ENCODE measurements at places on chromosomes 7 and 10.

DNA sequence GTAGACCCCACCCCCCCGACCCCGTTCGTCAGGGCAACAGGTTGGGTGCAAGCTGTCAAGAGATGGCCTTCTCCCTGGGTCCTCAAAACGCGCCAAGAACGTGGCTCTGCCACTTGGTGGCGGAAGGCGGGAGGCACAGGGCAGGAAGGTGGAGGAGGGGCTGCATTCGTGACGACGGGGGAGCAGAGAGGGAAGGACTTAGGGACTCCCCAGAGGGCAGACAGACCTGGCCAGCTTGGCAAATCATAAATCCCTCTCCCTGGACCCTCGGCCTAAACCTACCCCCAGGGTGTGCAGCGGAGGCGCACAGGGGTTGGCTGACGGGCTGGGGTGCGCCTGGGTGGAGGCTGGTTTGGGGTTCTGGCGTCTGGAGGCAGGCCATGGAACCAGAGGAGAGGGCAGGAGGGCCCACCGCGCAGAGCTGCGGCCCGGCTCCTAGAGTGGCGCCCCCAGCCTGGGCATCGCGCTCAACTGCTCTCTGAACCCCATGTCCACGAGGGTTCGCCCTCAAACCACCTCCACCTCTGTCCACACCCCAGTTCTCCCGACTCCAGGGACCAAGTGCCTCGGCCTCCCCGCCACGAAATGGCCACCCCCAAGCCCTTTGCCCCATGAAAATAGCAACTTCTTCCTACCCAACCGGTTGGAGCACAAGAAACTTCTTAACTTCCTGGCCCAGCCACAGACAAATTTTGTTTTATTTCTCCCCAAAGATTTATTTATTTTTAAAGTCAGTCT lies 10.8 kb upstream of the GATA3 start:
- no peak overlapping the region for H3K27ac ChIP-seq
- H3K4me3 ChIP-seq = no peak overlapping the region
- H3K27me3 ChIP-seq = peaks cover 100% of the 10 kb centered on the region
- no peaks in the 10 kb centered on the region for H3K36me3 ChIP-seq

DNA sequence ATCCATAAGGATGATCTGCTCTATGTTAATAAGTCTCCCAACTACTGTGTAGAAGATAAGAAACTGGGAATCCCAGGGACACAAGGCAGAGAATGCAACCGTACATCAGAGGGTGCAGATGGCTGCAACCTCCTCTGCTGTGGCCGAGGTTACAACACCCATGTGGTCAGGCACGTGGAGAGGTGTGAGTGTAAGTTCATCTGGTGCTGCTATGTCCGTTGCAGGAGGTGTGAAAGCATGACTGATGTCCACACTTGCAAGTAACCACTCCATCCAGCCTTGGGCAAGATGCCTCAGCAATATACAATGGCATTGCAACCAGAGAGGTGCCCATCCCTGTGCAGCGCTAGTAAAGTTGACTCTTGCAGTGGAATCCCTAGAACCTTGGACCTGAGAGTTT lies 10.3 kb downstream of the WNT16 start:
- H3K4me1 ChIP-seq = no peaks in the 10 kb centered on the region
- no peak for DNase-seq
- H3K36me3 ChIP-seq = no peaks in the 10 kb centered on the region
- H3K27me3 ChIP-seq = no peaks in the 10 kb centered on the region
- no peak overlapping the region for H3K27ac ChIP-seq
- H3K4me3 ChIP-seq = no peak overlapping the region

DNA sequence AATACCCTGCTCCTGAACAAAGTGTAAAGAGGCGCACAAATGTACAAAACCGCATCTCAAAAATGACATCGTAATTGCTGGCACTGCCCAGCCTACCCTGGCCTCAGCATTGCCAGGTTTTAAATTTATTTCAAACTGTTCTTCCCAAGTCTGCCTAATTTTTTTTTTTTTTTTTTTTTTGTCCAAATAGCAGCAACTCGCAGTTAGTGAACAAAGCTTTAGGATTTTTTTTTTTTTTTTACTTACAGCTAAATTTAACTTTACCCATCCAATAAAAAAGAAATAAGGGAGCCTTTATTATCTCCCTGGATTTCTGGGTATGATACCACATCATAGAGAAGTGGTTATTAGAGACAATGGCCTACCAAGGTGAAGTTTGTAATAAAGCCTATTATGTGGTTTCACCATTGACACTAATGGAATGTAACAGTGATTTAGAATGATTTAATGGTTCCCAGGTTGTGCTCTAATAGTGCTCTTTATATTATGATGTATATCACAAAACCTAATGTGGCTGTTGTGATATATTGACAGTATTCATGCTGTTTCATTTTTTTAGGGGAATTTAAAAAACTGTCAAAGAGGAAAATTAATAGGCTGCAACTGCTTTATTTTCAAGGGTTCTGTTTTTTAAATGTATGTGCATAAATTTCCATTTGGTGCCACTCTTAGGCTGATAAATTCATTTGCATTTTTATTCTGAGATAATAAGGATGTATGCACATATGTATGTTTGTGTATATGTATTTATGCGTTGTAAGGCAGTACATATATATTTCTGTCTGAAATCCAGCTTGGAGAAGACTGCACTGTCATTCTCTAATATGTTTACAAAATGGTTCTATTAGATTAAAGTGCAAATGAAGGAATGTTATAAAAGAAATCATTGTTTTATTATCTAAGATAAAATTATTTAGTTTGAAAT lies 309.0 kb downstream of the TFEC start:
- no peak for DNase-seq
- H3K27ac ChIP-seq = no peak overlapping the region
- H3K27me3 ChIP-seq = no peaks in the 10 kb centered on the region
- H3K4me1 ChIP-seq = peaks cover 23% of the 10 kb centered on the region

DNA sequence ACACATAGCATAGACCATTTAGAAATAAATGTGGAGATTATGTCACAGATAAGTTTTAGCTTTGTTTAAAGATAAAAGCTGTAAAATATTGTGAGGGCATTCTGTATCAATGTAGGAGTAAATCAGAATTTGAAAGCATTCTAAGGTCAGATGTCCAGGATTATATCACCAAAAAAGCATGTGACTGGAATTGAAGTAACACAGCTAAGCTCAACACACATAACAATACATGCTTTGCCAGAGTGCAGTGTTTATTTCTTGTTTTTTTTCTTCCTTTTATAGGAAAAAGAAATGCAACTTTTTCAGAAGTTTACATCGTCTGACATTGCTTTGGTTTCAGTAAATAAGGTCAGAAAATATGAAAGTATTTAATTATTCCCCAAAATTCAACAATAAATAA lies 183.4 kb downstream of the HTR7 start:
- no peaks in the 10 kb centered on the region for H3K36me3 ChIP-seq
- H3K4me1 ChIP-seq = no peaks in the 10 kb centered on the region
- no peaks in the 10 kb centered on the region for H3K27me3 ChIP-seq
- no peak overlapping the region for H3K4me3 ChIP-seq
- DNase-seq = no peak
- no peak overlapping the region for H3K27ac ChIP-seq

DNA sequence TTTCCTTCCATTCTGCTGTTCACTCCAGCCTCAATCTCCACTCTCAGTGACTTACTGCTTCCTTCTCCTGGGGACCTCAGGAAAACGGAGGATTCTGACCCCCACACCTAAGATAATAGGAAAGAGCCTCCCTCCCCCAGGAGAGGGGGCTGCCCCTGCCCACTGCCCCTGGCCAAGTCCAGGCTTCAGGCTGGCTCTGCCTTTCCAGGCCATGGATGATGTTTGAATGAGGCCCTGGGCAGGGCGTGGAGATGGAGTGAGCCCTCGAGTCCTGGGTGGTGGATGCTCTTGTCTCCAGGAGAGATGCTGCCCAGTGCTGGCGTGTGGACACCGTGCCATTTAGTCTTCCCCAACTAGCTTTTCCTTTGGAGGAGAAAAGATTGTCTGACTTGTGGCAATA lies 106.9 kb downstream of the INSYN2A start:
- no peak overlapping the region for H3K27ac ChIP-seq
- no peak for DNase-seq
- no peaks in the 10 kb centered on the region for H3K36me3 ChIP-seq

DNA sequence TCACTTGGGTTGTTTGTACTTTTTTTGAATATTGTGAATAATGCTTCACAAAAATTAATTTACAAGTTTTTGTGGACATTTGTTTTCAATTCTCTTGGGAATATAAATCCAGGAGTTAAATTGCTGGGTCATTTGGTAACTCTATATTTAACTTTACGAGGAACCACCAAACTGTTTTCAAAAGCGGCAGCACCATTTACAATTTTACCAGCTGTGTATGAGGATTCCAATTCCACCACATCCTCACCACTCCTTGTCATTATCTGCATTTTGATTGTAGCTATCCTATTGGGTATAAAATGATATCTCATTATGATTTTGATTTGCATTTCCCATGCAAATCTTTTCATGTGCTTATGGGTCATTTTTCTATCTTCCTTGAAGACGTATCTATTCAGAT lies 4.0 kb upstream of the NUDT13 start:
- H3K27ac ChIP-seq = no peak overlapping the region
- H3K4me3 ChIP-seq = no peak overlapping the region
- no peaks in the 10 kb centered on the region for H3K4me1 ChIP-seq
- H3K36me3 ChIP-seq = no peaks in the 10 kb centered on the region
- no peak for DNase-seq

DNA sequence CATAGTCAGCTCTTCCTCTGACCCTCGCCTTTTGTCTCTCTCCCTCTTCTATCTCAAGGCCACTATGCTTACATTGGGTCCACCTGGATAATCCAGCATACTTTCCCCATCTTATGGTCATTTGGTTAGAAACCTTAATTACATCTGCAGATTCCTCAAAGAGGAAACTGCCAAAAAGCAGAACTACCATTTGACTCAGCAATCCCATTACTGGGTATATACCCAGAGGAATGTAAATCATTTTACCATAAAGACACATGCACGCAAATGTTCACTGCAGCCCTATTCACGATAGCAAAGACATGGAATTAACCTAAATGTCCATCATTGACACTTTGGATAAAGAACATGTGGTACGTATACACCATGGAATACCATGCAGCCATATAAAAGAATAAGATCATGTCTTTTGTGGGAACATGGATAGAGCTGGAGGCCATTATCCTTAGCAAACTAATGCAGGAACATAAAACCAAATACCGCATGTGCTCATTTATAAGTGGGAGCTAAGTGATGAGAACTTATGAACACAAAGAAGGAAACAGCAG lies 114.8 kb upstream of the NPY start:
- no peak overlapping the region for H3K27ac ChIP-seq
- no peaks in the 10 kb centered on the region for H3K27me3 ChIP-seq
- DNase-seq = no peak

Measured in sigmoid colon (tissue), 7 donors.